Thymus (tissue), 14 donors: ENCODE measurements at places on chromosomes 12 and 14. TPM values are rescaled to one million over a fixed set of nuclear protein-coding genes. Genes with fewer than 3 reads are reported as not detected.

GRCh38 chr14:83912032-83912642, 1617.8 kb upstream of the FLRT2 start:
- DNase-seq, result no peak

Gene MAP3K12
- total RNA-seq, result 8.3 TPM

DNA sequence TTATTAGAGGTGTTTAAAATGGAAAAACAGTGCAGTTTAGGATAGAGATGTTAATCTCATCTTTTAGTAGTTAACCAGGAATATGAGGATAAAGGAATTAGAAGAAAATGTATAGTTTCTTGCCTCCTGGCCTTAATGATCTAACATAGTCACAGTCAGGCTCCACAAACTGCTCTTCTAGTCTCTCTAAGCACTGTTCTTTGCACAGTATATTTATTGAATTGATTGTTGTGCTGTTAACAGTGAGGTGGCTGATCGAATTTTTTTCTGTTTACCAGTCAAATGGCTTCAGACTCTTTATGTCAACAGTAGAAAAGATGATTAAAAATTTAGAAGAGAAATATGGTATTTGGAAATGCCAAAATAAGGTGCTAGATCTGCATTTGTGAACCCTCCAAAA, 37.8 kb downstream of the ATF7IP start:
- DNase-seq, result no peak

DNA sequence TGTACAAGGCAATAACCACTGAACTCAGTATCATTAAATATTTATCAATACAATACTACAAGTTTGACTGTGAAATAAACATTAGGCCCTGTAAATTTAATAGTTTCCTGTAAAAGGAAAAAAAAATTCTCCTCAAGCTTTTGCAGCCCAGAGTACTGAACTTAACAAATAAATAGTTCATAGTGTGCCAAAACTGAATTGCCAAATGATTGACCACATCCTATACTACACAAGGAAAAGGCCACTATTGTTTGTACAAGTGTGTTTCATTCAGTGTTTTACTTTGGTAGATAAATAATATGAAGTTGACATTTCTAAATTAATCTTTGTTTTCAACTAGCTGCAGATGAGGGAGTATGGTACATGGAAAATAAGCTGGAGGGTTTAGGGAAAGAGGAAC, 379.6 kb downstream of the FLRT2 start:
- no peak for DNase-seq

Gene CDH24
- 2.8 TPM for total RNA-seq

GRCh38 chr12:116455540-116456329, 103.4 kb upstream of the MAP1LC3B2 start:
- no peak for DNase-seq

- no peak for DNase-seq
These were observed 202.6 kb downstream of the FOXN3 start for GRCh38 chr14:89214221-89214965.

GRCh38 chr12:62748941-62749468, 185.9 kb downstream of the PPM1H start:
- DNase-seq, result no peak

- no peak for DNase-seq
These were observed 237.6 kb downstream of the ATXN7L3B start for GRCh38 chr12:74775276-74775675.

- no peak for DNase-seq
These were observed 97.1 kb downstream of the SCAF11 start for GRCh38 chr12:45893240-45893639.

DNA sequence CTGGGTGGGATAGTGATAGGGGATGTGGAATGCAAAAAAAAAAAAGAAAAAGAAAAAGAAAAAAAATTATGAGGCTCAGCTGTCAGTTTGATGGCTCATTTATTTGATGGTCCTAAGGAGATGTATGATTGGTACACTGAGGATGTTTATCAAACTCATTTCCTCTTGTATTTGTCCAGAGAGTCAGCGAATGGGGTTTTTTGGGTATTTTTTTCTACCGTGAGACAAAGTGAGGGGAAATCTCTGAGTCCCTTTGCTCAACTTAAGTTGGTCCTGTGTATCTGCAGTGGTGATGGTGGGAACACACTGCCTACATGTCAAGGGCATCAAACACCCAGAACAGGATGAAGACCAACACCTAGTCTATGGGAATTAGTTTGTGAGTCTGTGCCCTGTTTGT, 176.9 kb upstream of the HIF1A start:
- DNase-seq, result no peak

DNA sequence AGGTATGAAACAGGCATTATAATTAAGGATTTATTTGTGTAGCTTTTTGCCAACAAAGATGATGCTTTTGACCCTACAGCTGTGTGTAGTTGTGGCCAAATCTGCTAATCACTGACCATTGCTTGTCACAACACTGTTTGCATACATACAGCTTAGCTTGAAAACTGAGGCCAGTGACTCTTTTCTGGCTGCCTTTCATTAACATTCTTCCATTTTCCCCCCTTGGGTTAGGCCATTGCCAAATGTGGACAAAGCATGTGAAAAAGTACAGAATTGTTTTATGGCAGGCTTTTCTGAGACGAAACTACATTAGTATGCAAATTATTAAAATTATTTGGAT, 263.3 kb downstream of the SLC16A7 start:
- DNase-seq, result no peak

GRCh38 chr12:124131659-124132058, 158.6 kb downstream of the ZNF664 start:
- DNase-seq, result no peak

DNA sequence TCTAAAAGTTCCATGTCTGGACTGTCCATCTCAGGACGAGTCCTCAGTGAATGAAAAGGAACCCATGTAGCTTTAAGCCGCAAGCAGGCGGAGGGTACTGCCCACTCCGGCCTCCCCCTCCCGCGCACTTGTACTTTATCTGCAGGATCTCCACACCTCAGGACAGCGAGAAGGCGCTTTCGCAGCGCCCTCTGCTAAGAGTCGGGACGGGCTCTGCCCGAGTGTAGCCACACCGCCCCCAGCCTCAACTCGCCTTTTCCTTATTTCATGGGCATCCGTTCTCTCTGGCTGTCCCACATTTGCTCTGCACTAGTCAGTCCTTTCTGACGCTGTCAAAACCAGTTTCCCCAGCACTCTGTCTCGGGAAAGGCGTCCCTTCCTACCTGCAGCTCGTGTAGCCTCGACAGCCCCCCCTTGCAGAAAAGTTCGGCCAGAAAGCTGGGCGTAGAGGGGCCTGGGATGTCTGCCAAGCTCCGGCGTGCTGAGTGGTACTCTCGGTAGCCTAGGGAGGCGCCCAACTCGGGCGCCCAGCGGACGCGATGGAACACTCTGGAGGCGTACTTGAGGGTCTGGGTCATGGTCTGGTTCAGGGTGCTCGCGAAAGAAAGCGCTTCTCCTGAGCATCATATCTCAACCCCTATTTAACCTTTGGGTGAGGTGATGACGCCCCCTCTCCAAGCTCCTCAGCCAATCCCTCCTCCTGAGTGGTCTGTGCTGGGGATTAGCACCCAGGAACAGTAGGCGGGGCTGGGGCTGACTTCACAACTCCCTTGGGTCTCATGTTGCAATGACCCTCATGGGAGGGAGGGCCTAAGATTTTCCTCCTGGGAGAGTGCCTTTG, at the start of gene CYP27B1:
TSS of gene CYP27B1 (minus strand) at position 615 of the 841 bp plus-strand sequence. CDS start at position 578, 37 bp downstream.
- DNase-seq, result no peak

DNA sequence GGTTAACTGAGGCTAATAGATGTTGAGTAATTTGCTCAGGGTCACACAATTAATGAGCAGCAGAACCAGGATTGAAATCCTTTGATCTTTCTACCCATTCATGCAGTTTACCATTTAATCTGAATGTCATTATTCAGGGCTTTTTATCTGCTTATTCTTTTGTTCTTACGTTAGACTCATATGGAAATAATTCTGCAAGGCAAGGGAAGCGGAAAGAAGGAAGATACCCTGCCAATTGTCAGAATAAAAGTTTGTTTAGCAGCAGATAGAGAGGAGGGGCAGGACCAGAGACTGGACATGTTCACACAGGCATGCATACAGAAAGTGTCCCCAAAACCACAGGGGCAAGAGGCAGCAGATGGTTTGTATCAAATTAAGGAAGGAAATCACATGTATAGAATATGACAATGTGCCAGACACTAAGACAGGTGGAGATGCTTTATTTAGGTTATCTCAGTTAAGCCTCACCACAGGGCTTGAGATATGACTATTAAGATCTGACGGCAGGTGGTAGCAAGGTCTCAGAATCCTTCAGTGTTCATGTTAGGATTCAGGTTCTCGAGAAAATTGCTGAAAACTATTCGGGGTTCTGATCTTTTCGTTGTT, 29.8 kb downstream of the BRMS1L start:
- no peak for DNase-seq

Gene FOXA1
- total RNA-seq, result 0.09 TPM

Gene ATL1
- 1.5 TPM for total RNA-seq

DNA sequence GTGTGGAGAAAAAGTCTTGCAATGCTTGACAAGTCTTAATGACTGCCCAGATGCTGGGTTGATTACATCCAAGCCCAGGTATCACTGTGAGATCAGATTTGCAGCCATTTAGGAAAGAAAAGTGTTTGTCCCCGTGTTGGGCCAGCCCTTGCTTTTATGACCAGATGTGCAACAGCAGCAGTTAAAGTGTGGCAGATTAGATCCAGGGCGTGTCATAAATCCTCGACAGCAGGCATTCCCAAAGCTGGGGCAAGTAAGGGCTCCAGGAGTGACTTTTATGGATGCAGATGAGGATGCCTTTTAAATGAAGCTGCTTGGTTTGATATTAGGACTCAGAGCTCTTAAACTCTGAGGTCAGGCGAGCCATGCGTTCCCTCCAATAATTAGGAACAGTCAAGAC, 1.7 kb downstream of the SMOC1 start:
- DNase-seq, result no peak
